AG04449 (cell line): ENCODE measurements at places on chromosomes 7 and 10.

DNA sequence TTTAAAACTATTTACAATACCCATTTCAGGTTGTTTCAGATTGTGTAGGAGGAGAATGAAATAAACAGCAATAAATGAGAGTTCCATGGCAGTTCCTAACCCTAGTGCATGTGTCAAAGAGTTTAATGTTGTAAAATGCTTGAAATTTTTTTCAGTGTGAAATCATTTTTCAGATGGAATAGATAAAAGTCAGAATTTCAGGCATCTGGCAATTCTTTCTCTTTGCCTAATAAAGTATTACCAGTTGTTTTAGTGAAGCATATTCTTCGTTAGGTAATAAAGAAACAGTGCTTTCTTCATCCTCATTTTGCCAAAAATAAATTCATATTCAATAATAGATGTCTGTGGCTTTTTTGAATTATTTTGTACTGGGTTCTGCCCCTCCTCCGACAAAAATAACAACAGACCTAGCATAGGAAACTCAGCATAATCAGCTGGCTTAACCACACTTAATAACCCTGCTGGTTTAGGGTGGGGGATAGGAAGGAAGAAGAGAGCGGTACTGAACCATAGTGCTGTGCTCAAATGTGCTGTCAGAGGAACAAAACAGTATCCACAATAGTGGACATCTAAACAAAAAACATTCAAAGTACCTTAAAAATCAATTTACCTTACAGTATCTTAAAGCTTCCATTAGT lies 39.1 kb downstream of the MINDY3 start:
- no peak for DNase-seq

DNA sequence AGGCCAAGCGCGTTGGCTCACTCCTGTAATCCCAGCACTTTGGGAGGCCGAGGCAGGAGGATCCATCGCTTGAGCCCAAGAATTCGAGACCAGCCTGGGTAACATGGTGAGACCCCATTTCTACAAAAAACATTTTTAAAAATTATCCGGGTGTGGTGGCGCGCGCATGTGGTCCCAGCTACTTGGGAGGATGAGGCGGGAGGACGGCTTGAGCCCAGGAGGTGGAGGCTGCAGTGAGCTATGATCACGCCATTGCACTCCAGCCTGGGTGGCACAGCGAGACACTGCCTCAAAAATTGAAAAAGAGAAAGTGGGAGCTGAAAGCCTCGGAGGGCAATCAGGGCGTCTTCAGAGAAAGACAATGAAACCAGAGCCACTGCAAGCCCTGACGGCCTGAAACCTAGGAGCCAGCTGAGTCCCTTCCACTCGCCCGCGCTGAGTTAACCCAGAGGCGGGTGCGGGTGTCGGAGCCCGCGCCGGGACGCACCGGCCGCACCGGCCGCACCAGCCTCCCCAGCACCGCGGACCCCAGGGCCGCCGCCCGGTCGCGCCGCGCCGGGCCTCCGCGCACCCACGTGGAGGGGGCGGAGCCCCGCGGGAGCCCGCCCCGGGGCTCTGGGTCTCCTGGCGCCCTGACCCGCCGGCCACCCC lies 22.4 kb downstream of the ZFAND2A start:
- DNase-seq: no peak

DNA sequence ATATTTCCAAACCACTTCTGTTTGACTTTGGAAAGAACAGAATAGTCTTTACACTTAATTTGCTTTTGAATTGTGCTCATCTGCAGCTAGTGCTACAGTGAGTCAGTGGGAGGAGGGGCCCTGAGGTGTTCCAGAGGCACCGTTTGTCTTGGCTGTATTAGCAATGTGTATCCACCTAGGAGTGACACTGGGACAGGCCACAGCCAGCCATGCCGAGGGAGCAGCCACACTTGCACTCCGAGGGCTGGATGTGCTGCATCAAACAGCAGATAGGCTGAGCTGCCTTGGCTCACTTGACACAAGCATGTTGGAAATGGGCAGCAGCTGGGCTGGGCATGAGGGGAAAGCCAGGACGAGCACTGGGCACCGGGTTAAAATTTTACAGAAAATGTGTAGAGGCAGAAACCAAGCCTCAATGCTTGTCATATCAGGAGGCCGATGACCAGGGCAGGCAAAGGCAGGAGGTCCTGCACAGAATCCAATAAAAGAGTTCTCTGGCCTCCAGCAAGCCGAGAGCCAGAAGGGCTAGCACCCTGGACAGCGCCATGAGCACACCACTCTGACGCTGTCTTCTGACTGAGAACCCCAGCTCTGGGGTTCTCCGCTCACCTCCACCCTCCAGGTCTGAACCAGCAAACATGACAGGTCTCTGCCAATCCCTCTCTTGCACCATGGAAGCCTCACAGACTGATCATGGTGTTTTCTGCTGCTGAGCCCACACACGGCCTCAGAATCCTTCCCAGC lies 163.3 kb downstream of the GRID1 start:
- no peak for DNase-seq

DNA sequence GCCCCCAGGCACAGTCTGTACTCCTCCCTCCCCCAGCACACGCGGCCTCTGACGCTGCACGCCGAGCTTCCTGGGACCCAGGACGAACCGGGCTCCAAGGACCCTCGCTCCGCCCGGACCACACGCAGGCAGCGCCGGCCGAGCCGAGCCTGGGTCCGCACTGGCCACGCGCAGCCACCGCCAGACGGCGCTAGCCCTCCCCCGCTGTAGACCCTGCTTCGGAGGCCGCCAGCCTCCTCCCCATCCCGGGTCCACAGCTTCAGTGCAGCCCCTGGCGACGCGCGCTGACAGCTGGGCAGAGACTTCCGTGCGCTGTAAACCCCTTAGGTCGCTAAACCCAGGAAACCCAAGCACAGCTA lies 936 bp upstream of the TCERG1L start:
- DNase-seq: no peak

- no peak for DNase-seq
These were observed 43.9 kb upstream of the GSAP start for GRCh38 chr7:77460057-77460486.

DNA sequence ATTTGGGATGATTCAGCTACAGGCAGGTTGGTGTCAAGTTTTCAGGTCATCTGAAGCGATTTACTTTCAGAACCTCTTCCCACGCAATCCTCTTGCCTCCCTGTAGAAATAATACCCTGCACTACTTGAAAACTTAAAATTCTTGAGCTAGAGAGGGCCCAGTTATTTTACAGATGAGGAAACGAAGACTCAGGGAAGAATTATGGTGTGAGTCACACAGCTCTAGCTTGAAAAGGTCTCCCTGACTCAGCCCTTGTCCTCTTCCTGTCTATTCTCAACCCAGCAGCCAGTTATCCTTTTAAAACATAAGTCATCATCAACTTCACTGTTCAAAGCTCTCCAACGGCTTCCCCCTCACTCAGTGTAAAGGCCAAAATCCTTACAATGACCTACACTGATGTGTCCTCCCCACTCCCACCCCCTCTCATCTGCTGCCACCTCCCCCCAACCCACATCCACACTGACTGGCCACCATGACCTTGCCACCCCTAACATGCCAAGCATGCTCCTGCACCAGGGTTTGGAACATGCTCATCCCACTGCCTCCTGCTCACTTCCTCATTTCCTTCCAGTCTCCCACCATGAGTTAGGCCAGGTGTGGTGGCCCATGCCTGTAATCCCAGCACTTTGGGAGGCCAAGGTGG lies 3.4 kb downstream of the DNMBP start:
- DNase-seq: peak; percentile 83

- no peak for DNase-seq
These were observed 114.0 kb upstream of the TCF7L2 start for GRCh38 chr10:112835944-112836451.

GRCh38 chr7:128453836-128454804 lies 1.6 kb upstream of the HILPDA start:
- peak; percentile 55 for DNase-seq

DNA sequence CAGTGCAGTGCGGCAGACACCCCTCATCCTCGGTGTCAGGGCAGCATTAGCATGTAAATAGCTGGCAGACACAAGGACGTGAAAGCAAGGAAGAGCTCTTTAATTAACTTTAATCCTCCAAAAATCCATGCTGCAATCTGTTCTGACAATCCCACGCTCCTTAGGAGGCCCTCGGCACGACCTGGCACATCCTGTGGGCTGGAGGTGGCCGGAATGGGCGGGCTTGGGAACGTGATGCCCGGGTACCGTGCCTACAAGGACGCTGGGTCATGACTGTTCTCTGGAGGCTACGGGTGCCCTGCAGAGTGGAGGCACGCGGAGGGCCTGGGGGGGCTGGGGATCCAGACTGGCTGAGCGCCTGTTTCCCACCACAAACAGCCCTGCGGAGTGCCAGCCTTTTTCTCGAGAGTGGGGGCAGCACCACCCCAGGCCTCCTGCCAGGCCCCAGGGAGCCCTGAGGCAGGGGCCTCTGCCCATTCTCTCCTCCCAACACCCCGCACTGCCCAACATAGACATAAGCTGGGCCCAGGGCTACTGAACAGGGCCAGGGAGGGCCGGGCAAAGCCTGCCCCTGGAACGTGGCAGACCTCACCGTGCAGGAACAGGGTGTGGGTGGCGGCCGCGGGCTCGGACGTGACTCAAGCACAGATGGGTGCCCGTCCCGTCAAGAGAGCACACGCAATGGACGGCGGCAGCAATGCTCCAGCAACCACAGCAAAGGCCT lies 189.3 kb downstream of the MAD1L1 start:
- no peak for DNase-seq

DNA sequence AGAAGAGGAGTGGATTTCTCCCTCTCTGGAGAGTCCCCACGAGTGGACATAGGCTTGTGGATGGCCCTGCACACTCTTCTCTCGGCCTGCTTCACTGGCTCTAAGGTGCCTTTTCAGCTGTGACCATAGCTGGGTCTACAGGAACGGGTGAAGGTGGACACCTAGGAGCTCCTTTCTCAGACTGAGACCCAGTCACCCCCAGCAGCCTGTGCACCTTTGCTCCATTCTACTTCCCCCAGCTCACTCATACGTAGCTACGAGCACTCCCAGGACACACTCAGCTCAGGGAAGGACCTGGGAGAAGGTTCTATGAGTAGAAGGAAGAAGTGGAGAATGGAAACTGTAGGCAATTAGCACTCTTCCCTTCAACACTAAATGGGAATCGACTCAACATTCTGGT lies 272.0 kb upstream of the KLF6 start:
- no peak for DNase-seq

GRCh38 chr7:81507221-81507620 lies 262.6 kb downstream of the HGF start:
- no peak for DNase-seq

DNA sequence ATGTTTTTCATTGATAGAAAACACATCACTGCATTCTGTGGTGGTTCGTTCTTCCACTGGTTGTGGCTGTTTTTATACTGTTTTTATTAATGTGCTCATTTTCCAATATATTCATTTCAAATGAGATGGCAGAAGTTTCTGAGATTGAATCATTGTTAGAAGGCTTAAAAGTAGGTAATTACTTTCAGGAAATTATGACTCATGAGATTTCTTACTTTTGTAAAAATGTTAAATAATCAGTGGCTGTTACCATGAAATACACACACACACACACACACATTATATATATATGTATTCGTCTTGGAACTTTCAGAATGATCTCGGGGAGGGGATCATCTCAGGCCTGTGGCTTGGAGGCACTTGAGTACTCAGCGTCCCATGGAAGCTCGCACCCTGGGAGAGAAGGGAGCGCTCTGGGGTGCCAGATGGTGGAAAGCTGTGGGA lies 66.1 kb downstream of the ZMYND11 start:
- DNase-seq: no peak

- peak; percentile 84 for DNase-seq
These were observed 455.7 kb upstream of the KLF6 start for GRCh38 chr10:4240608-4241197.

DNA sequence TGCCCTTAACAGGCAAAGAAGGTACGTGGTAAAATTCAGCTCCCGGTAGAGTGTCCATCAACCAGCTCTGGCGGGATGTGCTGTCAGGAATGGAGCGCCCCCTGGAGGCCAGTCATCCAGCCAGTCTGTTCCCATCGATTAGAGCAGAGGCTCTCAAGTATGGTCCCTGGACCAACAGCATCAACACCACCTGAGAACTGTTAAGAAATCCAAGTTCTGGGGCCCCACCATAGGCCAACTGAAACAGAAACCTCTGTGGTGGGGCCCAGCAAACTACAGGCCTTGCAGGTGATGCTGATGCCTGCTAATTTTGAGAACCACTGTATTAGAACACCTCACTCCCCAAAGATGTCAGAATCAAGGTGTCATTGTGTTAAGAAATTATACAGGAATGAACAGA lies 109.2 kb downstream of the DPY19L1 start:
- DNase-seq: no peak

DNA sequence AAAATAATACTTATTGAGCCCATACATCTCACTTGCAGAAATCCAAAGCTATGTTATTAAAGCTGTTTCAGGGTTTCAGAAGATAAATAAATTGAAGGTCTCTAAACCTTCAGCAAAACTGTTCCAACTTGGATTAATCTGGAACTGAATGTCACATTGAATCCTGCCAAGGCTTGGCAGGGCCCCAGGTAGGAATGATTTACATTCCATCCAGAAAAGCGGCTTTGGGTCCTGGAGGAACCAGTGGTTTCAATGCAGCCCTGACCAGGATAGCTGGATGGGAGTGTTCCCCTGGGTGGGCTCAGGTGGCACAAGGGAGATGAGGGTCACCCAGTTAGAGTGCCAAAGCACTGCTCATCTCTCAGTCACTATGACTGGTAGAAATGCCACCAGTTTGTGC lies 37.0 kb upstream of the TMEM72 start:
- DNase-seq: no peak

GRCh38 chr7:15440482-15440881 lies 121.3 kb downstream of the AGMO start:
- DNase-seq: no peak

GRCh38 chr10:13678101-13678843 lies 91.5 kb downstream of the PRPF18 start:
- no peak for DNase-seq

- no peak for DNase-seq
These were observed 36.9 kb upstream of the KDM7A start for GRCh38 chr7:140213684-140214074.

DNA sequence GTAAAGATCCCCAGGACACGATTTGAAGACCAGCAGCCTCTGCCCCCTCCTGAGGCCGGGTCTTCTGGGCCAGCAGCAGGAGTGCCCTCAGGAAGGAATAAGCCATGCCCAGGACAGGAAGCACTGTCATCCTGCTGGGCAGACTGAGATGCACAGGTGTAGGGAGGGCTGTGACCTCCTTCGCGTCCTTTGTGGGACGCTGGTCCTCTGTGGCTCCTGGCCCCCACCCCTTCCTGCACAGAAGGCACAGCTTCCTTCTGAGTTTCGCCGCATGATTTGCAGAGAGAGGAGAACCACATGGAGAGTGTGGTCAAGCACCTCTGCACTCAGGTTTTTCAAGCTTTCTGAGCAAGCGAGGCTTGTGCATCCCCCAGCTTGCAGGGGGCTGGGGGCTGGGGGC lies 112.7 kb downstream of the RGS10 start:
- no peak for DNase-seq

DNA sequence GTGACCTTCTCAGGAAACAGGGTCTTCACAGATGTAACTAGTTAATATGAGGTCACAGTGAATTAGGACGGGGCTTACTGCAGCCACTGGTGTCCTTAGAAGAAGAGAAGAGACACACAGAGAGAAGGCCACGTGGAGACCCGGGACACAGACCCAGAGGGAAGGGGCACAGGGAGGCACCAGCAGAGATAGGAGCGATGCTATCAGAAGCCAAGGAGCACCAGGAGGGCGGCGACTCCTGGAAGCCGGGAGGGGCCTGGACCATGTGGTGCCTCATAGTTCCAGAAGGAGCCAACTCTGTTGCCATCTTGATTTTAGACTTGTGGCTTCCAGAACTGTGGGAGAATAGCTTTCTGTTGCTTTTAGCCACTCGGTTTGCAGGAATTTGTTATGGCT lies 505.9 kb downstream of the TCERG1L start:
- DNase-seq: no peak
